Stimulated activated CD4-positive, alpha-beta T cell treated with anti-CD3 and anti-CD28 coated beads, Interleukin-12 subunit alpha, Interleukin-12 subunit beta, amount 100 ng/mL, for 48 hours (primary cell): ENCODE measurements at places on chromosomes 7 and 10.

GRCh38 chr7:95470452-95470851, 15.3 kb upstream of the ASB4 start:
- no peak for DNase-seq

DNA sequence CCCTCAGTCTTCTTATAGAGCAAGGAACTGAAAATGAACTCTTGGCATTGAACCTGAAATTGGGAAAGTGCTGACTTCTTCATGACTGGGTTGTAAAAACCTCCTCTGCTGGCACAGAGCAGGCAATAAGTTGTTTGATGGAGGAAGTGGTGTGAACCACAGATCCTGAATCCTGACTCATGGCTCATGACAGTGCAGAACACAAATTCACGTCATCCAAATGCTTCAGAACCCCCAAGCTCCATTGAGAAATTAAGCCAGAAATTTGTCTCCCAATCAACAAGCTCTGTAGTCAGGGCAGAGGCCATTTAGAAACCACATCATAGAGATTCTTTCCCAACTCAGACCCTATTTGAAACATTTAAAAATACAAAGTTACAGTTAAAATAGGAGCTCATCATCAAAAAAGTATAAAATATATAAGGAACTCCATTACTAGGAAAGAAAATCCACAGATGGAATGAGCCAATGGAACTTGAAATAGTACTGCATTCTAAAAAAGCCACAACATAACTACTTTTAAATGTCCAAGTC, 10.3 kb upstream of the STK17A start:
- peak; percentile 35 for DNase-seq

DNA sequence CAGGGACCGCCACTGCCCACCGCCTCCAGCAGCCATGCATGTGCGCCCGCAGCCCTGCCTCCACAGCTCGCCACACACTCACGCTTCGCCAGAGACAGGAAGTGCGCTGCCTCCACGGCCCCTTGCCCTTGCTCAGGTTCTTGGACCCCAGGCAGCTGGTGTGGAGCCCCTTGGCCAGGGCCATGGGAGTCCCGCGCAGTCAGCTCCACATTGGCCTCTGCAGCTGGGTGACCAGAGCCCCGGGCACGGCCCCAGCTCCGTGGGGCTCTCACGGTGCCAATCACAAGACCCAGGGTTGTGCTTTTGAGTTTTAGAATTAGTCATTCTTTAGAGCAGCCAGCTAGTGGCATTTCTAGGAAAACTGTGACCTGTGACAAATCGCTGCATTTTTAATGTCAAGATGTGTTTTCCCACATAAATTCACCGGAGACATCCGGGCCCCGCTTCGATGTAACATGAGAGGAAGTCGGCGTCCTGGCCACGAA, 4.3 kb upstream of the UTF1 start:
- DNase-seq = no peak

DNA sequence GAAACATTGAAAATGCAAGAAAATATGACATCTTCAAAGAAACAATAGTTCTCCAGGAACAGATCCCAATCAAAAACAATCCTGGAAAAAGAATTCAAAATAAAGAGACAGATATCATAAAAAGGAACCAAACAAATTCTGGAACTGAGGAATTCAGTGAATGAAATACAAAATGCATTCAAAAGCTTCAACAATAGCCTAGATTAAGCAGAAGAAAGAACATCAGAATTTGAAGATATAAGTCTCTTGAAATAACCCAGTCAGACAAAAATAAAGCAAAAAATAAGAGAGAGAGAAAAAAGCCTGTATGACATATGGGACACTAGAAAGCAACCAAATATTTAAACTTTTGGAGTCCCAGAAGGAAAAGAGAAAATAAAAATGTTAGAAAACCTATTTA, 60.3 kb downstream of the MINPP1 start:
- DNase-seq = no peak
